ENCODE measurements at places on chromosomes 4 and X.

- DNase-seq = no peak
Observed at GRCh38 chr4:86221002-86221401, 138.9 kb downstream of the MAPK10 start.

- no peak for DNase-seq
Observed at GRCh38 chr4:88429401-88429800, 27.5 kb upstream of the HERC5 start.

DNA sequence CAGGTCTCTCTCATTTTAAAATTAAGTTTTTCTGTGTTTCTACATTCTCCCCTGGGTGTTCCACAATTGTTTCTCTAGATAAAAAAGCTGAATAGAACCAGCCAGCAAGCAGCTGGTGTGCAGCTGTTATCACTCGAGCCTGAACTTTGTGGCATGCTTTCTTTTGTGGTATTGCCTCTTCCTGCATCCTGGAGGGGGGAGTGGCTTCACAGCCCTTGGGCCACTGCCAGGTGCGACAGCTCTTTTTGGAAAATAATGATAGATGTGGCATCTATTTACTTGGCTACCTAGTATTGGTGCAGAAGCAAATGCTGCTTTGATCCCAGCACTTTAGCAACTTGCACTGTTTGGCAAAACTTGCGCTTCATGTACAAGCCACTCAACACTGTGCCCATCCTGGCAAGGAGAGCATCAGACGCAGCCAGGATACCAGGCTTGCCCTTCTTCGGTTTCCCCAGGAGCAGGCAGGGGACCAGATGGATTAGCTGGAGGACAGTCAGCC lies 69.4 kb downstream of the HMGB2 start:
- DNase-seq = no peak

DNA sequence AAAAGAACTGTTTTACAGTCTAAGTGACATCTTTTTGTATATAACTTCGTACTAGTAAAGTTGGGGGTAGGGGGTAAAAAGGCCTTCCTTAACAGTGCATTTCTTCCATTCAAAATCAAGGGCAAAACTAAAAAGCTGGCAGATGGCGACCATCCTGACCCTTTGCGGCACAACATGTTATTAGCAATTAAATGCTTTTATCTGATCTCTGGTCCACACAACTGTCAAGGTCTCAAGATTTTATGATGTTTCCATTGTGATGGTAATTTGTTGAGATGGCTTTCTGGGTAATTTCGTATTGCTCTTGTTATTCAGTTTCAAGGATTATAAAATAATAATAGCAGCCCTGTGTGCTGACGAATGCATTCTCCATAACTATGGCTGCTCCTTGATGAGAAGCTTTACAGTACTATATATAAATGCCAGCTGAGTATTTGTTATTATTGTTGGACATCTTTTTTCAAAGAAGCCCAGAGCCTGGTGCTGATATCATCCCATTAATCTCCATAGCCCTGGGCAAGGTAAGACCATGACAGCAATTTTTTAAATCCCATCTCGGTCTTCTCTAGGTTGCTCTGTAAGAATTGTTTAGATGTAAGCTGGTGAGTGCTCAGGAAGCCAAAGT lies 89.5 kb downstream of the CBR4 start:
- DNase-seq = no peak

- DNase-seq = peak; percentile 28
Observed at GRCh38 chr4:120921456-120922380, 808 bp downstream of the PRDM5 start.

DNA sequence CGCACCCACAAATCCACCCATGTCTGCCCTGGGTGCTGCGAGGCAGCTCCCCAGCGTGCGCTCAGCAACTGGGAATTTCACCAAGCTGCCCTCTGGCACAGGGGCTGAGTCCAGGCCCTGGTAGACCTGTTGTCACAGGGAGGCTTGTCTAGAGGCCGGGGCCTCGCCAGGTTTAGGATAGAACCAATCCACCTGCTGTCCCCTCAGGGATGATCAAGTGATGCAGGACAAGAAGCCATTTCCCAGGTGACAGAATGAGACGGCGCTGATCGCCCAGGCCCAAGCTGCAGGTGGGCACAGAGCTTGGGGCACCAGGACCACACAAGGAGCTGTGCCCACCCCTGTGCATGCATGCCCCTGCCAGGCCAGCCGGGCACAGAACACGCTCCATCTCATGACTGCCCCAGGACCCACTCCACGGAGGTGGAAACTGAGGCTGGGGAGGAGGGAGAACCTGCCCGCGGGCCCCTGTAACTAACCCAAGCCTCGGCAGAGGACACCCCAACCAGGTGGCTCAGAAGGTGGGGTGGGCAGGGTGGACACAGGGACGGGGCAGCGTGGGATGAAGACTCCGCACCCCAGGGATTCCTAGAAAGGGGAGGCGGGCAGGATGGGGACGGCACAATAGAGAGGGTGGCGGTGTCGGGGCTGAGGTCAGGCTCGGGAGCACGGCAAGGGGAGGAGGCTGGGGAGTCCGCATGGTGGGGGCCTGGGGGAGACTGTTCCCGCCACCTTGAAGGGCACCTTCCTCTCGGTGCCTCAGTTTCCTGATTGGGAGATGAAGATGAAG lies 78.0 kb downstream of the ZFYVE28 start:
- no peak for DNase-seq

DNA sequence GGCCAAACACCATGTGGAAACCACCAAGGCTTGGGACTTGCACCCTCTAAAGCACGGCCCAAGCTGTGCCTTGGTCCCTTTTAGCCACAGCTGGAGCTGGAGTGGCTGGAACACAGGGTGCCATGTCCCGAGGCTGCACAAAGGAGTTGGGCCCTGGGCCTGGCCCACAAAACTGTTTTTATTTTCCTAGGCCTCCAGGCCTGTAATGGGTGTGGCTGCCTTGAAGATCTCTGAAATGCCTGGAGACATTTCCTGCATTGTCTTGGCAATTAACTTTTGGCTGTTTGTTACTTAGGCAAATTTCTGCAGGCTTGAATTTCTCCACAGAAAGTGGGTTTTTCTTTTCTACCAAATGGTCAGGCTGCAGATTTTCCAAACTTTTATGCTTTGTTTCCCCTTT lies 55.7 kb downstream of the IL15 start:
- DNase-seq = no peak

- no peak for DNase-seq
Observed at GRCh38 chr4:15799701-15800100, 21.6 kb downstream of the CD38 start.

DNA sequence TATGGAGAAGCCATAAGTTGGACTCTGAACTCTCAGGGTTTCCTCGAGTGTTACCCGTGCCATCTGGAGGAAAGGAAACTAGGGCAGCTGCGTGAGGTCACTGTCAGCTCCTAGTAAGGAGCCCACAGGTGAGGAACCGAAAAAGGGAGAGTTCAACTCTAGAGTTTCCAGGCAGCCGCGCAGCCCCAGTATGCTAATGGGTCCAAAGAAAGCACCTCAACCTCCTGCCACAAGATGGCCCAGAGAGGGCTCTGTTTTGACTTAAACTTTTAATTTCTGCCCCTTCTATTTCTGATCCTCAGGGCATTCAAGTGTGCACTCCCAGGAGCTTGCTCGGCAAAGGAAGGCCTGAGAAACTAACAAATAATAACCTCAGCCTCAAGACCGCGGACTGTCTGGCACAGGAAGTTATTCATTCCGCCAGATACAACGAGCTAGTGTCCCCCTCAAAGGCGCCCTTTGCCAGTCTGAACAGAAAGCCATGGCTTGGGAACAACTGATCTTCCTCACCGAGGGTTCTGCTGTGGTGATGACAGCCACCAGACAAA lies 13.9 kb downstream of the SCARB2 start:
- DNase-seq = no peak

DNA sequence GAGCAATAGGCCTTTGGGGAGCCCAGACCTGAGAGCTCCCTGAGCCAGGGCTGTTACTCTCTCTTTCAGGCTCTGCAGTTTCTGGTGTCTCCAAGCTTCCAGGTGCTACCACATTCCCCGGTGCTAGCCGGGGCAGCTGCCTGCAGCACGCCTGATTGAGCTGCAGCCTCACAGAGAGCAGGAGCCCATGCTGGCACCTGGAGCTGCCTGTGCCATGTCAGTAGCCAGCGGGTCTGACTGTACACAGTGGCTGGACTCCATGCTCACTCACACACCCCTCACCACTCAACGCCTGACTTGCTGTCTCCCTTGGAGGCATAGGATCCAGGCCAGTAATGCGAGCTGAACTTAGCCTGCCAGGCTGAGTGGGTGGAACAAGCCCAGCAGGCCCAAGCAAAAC lies 800.4 kb upstream of the AGA start:
- DNase-seq = no peak

DNA sequence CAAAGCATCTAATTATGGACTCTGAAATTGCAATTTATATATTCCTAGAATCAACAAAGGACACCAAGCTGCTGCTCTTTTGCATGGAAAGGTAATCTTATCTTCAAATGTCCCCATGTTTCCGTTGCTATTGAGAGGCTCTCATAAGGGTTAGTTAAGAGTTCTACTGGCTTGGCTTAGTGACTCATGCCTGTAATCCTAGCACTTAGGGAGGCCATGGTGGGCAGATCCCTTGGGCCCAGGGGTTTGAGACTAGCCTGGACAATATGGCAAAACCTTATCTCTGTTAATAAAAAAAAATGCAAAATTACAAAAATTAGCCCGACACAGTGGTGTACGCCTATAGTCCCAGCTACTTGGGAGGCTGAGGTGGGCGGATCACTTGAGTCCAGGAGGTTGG lies 93.4 kb upstream of the RAPGEF2 start:
- DNase-seq = no peak

DNA sequence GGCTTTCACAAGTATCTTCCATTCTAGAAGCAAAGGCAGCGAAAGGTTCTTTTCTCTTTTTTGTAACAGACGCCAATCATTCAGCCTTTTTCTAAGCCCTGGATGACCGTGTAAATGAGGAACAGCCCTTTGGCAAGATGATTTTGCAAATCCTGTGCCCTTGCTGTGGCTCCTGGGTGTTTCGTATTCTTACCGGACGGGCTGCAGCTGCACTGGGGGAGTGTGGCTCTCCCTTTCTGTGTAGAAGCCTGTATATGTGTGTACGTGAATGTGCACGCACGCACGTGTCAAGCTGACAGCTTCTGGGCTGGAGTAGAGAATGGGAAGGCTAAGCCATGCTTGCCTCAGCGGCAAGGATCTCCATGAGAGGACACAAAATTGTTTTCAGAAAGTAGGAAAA lies 8.2 kb downstream of the GRPEL1 start:
- no peak for DNase-seq

GRCh38 chrX:148874636-148875246 lies 374.3 kb downstream of the AFF2 start:
- no peak for DNase-seq

DNA sequence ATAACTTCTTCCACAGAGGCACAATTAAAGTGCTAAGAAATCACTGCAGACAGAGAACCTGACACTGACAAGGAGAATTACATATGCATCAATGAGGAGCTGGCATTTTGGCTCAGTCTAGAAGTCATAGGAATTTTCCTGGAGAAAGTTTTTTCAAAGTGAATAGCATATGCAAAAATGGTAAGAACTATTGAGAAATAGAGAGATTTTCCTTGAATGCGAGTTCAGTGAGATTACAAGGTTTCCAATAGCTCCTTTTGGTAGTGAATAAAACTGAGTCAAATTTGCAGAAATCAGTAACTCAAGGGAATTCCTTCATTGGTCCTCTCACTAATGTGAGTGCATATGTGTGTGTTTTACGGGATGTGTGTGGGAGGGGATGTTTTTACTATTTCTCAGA lies 557.5 kb downstream of the PPARGC1A start:
- no peak for DNase-seq

DNA sequence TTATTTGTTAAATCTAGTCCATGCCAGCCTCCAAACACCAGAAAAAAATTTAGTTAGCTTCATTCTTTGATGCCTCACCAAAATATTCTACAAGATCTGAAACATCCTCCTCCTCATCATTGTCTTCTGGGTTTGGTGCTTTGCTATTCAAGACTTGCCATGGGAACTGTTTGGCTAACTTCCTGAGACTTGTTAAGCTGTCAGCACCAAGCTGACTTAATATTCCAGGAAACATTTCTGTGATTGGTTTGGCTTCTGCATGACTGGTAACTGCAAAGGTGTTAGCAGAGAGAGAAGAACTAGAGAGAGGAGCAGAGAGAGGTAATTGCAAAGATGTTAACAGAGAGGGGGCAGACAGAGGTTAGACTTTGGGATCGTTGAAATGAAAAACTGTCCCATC lies 101.3 kb downstream of the PALLD start:
- DNase-seq = no peak

GRCh38 chr4:124426279-124426678 lies 286.3 kb downstream of the ANKRD50 start:
- DNase-seq = no peak
